GM03348 (cell line): ENCODE measurements at places on chromosomes 12 and 14.

DNA sequence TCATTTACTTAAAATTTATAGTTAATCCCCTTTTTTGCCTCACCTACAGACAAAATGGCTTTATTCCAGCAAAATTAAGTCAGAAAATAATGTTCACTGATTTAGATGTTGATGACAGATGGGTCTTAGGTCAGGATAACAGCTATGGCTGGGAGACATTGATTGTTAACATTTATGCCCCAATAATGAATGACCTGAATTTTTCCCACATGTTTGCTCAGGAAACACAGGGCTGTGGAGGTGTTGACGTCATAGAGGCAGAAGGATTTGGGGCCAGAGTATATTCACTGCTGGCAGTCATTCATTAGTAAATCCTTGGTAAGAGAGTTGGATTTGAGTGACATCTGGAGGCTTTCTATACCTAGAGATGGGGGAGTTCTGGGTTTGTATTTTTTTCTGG, 121.3 kb downstream of the PDE3A start:
- DNase-seq: no peak

DNA sequence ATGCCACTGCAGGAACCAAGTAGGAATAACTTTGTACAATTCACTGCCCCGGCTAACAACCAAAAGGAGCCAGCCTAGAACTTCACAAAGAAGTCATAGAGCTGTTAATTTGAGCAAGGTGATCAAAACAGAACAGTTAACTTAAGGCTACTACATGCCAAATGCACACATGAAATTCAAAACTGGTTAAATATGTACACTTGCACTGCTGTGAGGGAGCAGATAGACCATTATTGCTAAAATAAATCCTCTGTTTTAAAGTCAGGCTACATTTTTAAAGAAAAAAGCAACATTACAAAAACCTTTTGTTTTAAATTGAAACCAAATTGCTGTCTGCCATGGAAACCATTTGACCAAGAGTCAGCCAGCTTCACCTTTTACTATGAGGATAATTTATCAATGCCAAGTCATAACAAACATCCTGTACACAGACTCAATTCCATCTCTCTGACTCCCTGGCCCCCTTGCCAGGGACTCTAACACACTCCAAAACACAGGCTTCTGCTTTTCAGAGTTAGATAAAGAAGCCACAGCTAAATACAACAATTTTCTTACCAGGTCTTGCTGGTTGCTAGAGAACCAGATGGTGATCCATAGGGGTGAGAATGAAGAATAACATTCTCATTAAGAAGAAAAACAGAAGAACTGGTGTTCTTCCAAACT, 84.0 kb downstream of the LRP6 start:
- DNase-seq: peak; percentile 57

DNA sequence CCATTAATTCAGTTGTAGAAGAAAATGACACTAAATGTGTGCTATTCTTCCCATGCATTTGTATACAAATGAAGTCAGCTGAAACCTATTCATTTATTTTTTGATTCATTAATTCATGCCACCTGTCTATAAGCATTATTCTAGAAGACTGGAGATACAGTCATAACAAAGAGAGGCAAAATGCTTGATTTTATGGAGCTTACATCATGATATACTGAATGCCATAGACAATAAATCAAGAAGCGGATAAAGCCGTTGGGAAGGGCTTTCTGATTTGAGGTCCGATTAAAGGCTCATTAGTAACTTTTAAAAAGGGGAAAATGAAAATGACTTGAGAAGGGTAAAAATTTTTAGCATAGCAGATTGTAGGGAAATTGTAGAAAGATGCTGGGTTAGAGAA, 494.9 kb downstream of the RERGL start:
- no peak for DNase-seq

GRCh38 chr12:15534322-15534721, 212.0 kb downstream of the PTPRO start:
- no peak for DNase-seq

DNA sequence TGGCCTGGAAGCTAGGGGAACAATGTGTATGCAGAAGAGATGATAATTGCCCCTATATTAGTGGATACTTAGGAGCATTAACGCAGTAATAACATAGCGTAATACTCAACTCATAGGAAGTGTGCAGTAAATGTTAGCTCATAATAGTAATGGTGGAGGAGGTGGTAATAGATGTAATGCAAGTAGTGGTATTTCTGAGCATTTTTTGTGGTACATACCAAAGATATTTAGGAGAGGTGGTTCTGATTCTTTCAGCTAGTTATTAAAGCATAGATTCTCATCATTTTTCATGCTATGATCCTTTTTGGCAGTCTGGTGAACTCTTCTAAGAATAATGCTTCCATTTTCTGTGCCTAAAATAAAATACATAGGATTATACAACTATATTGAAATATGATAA, 233.1 kb downstream of the PTPRO start:
- DNase-seq: peak; percentile 40

DNA sequence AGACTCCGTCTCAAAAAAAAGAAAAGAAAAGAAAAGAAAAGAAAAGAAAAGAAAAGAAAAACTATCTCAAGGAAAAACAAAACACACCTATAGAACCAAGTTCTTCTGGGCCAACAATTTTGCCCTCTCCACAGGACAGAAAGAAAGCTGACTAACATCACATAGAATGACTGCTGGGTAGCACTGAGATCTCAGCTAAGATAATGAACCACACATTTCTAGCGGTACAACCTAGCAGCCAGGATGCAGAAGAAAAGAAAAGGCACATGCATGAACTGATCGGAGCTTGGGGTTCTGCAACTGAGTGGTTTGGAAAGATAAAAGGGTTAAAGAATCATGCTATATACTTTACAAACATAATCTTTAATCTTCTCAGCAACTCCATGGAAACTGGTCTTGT, 19.5 kb downstream of the TMED10 start:
- DNase-seq: no peak

DNA sequence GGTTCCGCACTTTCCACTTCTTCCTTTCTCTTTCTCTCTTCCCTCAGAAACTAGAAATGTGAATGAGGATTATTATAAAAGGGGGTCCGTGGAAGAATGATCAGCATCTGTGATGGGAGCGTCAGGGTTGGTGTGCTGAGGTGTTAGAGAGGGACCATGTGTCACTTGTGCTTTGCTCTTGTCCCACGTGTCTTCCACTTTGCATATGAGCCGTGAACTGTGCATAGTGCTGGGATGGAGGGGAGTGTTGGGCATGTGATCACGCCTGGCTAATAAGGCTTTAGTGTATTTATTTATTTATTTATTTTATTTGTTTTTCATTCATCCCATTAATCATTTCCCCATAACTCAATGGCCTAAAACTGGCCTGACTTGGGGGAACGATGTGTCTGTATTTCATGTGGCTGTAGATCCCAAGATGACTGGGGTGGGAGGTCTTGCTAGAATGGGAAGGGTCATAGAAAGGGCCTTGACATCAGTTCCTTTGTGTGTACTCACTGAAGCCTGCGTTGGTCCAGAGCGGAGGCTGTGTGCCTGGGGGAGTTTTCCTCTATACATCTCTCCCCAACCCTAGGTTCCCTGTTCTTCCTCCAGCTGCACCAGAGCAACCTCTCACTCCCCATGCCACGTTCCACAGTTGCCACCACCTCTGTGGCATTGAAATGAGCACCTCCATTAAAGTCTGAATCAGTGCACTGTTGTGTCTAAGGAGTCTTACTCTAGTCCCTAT, 4.6 kb upstream of the ATN1 start:
- DNase-seq: no peak

DNA sequence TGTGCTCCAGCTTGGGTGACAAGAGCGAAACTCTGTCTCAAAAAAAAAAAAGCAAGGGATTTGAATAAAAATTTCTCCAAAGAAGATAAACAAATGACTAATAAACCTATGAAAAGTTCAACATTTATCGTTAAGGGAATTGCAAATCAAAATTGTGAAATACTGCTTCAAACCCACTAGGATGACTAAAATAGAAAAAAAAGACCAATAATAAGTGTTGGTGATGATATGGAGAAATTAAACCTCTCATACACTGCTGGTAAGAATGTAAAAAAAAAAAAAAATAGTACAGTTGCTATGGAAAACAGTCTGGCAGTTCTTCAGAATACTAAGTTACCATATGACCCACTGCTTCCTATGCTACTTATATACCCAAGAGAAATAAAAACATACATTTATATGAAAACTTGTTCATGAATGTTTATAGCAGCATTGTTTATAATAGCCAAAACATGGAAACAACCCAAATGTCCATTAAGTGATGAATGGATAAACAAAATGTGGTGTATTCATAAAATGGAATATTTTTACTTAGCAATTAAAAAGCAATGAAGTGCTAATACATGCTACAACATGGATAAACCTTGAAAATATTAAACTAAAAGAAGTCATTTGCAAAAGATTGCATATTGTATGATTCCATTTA, 39.4 kb upstream of the TMPRSS12 start:
- DNase-seq: no peak
